ENCODE measurements at places on chromosomes 12 and 14.
A peak's percentile ranks its signal among the peaks of the same experiment; 100 is the strongest.

GRCh38 chr12:94230357-94230905 is 82.1 kb downstream of the PLXNC1 start:
- no peaks in the 10 kb centered on the region for H3K4me1 ChIP-seq
- no peak overlapping the region for H3K27ac ChIP-seq
- H3K36me3 ChIP-seq: no peaks in the 10 kb centered on the region
- no peak for DNase-seq

GRCh38 chr12:96364092-96364700 is 36.0 kb downstream of the CDK17 start:
- H3K27me3 ChIP-seq: no peaks in the 10 kb centered on the region
- no peak overlapping the region for H3K27ac ChIP-seq
- H3K4me1 ChIP-seq: peaks cover 43% of the 10 kb centered on the region
- no peaks in the 10 kb centered on the region for H3K36me3 ChIP-seq
- H3K4me3 ChIP-seq: no peak overlapping the region
- no peak for DNase-seq

DNA sequence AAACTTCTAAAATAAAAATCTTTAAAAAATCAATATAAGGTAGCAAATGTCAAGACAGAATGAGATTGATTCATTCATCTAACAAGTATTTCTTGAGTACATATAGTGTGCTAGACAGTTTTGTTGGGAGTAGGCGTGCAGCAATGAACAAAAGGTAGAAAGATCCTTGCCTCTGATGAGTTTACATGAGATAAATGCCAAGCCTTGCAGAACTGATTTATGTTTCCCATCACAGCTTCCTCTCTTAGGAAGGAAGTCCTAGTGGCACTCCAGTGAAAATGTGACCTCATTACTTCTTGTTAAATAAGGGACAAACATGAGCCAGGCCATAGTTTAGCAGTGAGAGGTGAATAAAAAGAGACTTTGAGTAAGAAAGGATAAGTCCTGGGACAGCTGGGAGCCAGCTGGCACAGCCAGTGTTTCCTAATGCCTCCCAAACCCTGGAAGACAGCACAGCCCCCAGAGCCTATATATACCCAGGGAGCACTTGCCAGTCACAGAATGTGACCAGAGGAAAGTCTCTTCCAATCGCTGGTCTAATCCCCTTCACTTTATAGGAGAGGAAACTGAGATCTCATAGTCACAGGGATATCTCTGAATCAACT is 4.7 kb upstream of the COCH start:
- no peak overlapping the region for H3K4me3 ChIP-seq
- H3K27ac ChIP-seq: no peak overlapping the region
- H3K4me1 ChIP-seq: no peaks in the 10 kb centered on the region
- peaks cover 2% of the 10 kb centered on the region for H3K27me3 ChIP-seq
- DNase-seq: no peak

- no peaks in the 10 kb centered on the region for H3K4me1 ChIP-seq
- no peaks in the 10 kb centered on the region for H3K27me3 ChIP-seq
- no peak for DNase-seq
- H3K36me3 ChIP-seq: no peaks in the 10 kb centered on the region
- H3K27ac ChIP-seq: no peak overlapping the region
- no peak overlapping the region for H3K4me3 ChIP-seq
These were observed 543.9 kb upstream of the LRFN5 start for GRCh38 chr14:41062826-41063225.

GRCh38 chr12:121059031-121059898 is 20.2 kb upstream of the OASL start:
- H3K4me3 ChIP-seq: no peak overlapping the region
- H3K27me3 ChIP-seq: no peaks in the 10 kb centered on the region
- H3K36me3 ChIP-seq: no peaks in the 10 kb centered on the region
- no peak overlapping the region for H3K27ac ChIP-seq

DNA sequence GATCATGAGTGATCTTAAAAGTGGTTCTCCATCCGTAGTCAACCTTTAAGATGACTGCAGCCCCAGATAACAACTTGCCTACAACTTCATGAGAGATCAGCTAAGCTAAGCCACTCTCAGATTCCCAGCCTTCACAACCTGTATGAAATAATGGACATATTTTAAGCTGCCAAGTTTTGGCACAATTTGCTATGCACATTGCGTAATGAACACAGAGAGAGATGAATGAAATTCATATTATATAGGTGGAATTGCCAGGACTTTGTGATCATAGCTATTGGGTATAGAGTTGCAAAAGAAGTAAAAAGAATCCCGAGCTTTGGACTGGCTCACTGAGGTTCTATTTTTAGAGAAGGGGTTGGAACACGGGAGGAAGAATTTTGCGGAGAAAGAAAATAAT is 59.1 kb upstream of the EGLN3 start:
- no peak overlapping the region for H3K27ac ChIP-seq
- H3K36me3 ChIP-seq: no peaks in the 10 kb centered on the region
- no peaks in the 10 kb centered on the region for H3K4me1 ChIP-seq
- no peak overlapping the region for H3K4me3 ChIP-seq
- DNase-seq: no peak

GRCh38 chr12:57175428-57176138 is 28.2 kb upstream of the LRP1-AS start:
- no peaks in the 10 kb centered on the region for H3K4me1 ChIP-seq
- H3K4me3 ChIP-seq: no peak overlapping the region
- H3K36me3 ChIP-seq: peaks cover 82% of the 10 kb centered on the region
- H3K27me3 ChIP-seq: no peaks in the 10 kb centered on the region
- peak; percentile 84 for DNase-seq

GRCh38 chr14:88599761-88600439 is 37.1 kb downstream of the ZC3H14 start:
- H3K27me3 ChIP-seq: no peaks in the 10 kb centered on the region
- peaks cover 77% of the 10 kb centered on the region for H3K36me3 ChIP-seq
- DNase-seq: no peak
- no peak overlapping the region for H3K27ac ChIP-seq
- no peak overlapping the region for H3K4me3 ChIP-seq

DNA sequence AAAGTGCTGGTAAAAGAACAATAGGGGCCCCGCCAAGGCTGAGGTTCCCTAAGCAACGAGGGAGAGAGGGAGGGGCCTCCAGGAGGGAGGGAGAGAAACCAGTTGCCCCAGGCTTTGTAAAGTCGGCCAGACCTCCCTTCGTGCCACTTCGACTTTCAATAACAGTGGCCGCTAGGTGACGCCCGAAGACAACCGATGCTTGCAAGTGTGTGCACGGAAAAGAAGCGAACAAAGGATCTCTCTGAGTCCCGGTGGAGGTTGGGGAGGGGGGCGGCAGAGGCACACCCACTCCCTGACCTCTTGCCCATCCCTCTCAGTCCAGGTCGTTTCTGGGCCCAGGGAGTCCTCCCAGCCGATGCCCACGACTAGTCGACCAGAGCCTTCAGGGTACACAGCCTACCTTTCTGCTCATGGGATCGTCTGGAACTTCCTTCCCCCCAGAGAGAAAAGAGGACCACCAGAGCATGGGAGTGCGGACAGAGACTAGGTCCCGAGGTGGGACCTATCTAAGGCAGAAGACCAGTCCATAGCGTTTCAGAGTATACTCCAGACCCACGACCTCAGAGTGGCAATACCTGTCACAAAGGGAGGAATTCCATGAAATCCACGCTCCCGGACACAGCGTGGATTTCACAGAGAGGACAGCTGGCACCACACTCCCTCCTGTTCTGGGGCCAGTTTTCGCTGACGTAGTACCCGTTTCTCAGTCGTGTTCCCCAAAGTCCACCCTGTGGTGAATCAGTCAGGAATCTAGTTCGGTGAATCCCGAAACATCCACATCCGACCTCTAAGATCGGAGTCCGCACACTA is 262.7 kb upstream of the ALG10B start:
- no peaks in the 10 kb centered on the region for H3K4me1 ChIP-seq
- H3K36me3 ChIP-seq: no peaks in the 10 kb centered on the region
- H3K27me3 ChIP-seq: no peaks in the 10 kb centered on the region
- no peak overlapping the region for H3K4me3 ChIP-seq
- no peak for DNase-seq
- no peak overlapping the region for H3K27ac ChIP-seq

- no peaks in the 10 kb centered on the region for H3K36me3 ChIP-seq
- no peak for DNase-seq
- H3K4me1 ChIP-seq: peaks cover 11% of the 10 kb centered on the region
- no peaks in the 10 kb centered on the region for H3K27me3 ChIP-seq
These were observed 15.8 kb upstream of the KRT7 start for GRCh38 chr12:52217223-52217622.

GRCh38 chr14:96624661-96625425 is 122.7 kb downstream of the PAPOLA start:
- H3K36me3 ChIP-seq: no peaks in the 10 kb centered on the region
- no peaks in the 10 kb centered on the region for H3K27me3 ChIP-seq
- no peak for DNase-seq
- H3K27ac ChIP-seq: no peak overlapping the region

GRCh38 chr14:76708028-76708427 is 53.2 kb upstream of the VASH1 start:
- no peaks in the 10 kb centered on the region for H3K4me1 ChIP-seq
- H3K27me3 ChIP-seq: no peaks in the 10 kb centered on the region
- H3K36me3 ChIP-seq: peaks cover 7% of the 10 kb centered on the region
- H3K4me3 ChIP-seq: no peak overlapping the region
- no peak overlapping the region for H3K27ac ChIP-seq

- no peak overlapping the region for H3K27ac ChIP-seq
- no peaks in the 10 kb centered on the region for H3K36me3 ChIP-seq
- H3K27me3 ChIP-seq: no peaks in the 10 kb centered on the region
- H3K4me3 ChIP-seq: no peak overlapping the region
These were observed 193.3 kb downstream of the ANO4 start for GRCh38 chr12:100987552-100988521.

DNA sequence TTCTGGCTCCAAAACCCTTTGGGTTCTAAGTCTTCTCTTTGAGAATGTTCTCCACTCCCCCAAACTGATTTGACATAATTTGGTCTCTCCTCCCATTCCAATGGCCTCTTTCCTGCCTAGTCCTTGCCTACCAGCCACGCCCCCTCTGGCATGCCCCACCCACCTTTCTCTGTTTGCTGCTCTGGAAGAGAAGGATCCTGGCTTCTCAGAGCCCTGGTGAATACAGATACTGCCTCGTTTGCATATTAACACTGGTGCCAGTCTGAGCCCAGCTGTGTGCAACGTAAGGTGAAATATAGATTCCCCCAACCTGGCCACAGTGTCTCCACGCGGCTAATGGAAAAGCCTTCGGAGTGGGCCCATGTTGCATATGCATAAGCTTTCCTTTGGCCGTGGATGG is 79.7 kb downstream of the PAPOLA start:
- H3K27ac ChIP-seq: no peak overlapping the region
- H3K36me3 ChIP-seq: no peaks in the 10 kb centered on the region
- no peak for DNase-seq
- H3K4me3 ChIP-seq: no peak overlapping the region
- no peaks in the 10 kb centered on the region for H3K27me3 ChIP-seq
- H3K4me1 ChIP-seq: no peaks in the 10 kb centered on the region

DNA sequence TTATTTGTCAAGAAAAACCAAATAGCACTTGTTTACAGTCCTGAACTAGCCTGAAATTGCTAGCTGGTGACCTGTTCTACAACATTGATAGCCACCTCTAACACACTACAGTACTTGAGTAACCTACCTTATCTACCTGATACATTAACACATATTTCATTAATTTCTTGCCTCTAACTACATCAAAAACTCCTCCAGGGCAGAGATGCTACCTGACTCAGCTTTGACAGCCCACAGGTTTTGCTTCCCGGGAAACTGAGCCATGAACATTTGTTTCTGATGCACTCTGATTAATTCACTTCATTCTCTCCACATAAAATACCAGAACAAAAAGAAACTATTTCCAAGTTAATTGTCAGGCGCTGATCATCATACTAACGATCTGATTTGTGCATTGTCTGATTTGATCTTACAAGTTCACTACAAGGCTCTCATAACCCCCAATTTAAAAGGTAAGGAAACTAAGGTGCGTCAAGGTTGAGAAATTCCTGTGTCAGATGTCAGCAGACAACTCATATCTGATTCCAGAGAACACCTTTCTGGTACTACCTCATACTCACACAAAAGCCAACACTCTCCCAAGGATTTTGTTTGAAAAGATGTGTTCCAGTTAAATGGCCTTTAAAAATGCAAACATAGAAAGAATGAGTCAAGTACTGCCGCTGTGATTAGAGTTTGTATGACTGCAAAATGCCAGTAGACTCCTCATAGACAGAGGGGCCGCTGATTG is 768.7 kb downstream of the BCL11B start:
- no peak overlapping the region for H3K27ac ChIP-seq
- no peak overlapping the region for H3K4me3 ChIP-seq
- no peaks in the 10 kb centered on the region for H3K36me3 ChIP-seq
- no peaks in the 10 kb centered on the region for H3K27me3 ChIP-seq

- no peak overlapping the region for H3K4me3 ChIP-seq
- H3K36me3 ChIP-seq: no peaks in the 10 kb centered on the region
- H3K4me1 ChIP-seq: no peaks in the 10 kb centered on the region
- no peaks in the 10 kb centered on the region for H3K27me3 ChIP-seq
- no peak overlapping the region for H3K27ac ChIP-seq
- no peak for DNase-seq
These were observed 8.8 kb downstream of the BDKRB1 start for GRCh38 chr14:96264853-96265252.

- no peak for DNase-seq
- H3K4me1 ChIP-seq: no peaks in the 10 kb centered on the region
- H3K4me3 ChIP-seq: no peak overlapping the region
- no peaks in the 10 kb centered on the region for H3K36me3 ChIP-seq
These were observed 53.6 kb downstream of the AKAP6 start for GRCh38 chr14:32382704-32383103.

GRCh38 chr12:128661226-128661569 is 162.6 kb downstream of the SLC15A4 start:
- H3K27ac ChIP-seq: no peak overlapping the region
- no peak for DNase-seq
- H3K4me3 ChIP-seq: no peak overlapping the region
- H3K4me1 ChIP-seq: no peaks in the 10 kb centered on the region
- no peaks in the 10 kb centered on the region for H3K36me3 ChIP-seq

DNA sequence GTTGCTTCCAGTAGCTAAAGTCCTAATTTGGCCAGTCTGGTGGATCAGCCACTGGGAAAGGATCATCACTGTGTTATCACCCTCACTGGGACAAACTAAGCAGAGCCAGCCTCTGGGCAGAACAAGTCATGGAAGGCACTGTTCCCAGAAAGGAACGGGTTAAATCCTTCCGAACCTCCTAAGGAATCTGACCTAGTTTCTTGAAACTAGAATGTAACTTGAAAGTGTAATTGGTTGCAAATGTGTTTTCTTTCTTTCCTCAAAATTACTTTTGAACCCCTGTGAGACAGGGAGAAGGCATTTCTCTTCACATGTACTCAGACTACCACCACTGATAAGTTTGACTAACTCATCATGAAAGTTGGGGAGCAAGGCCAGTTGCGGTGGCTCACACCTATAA is 18.7 kb upstream of the KICS2 start:
- no peak for DNase-seq
- H3K27me3 ChIP-seq: no peaks in the 10 kb centered on the region
- no peak overlapping the region for H3K27ac ChIP-seq
- H3K36me3 ChIP-seq: no peaks in the 10 kb centered on the region
- no peaks in the 10 kb centered on the region for H3K4me1 ChIP-seq

DNA sequence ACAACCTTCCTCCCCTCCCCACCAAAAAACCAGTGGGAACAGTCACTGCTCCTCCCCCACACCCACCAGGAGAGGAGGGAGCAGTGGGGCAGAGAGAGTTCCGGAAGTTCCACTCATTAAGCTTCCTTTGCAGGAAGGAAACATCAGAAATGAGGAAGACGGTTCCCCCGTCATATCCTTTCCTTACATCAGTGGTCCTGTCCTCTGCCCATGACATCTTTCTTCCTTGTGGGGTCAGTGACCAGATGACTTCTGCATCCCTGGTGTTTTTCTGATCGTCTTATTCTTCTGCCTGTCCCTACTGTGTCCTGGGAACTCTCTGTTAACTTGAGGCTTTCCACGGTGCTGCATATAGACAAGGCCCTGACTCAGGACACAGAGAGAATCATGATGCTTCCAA is 40.8 kb upstream of the SPTLC2 start:
- H3K4me1 ChIP-seq: no peaks in the 10 kb centered on the region
- no peaks in the 10 kb centered on the region for H3K27me3 ChIP-seq
- H3K36me3 ChIP-seq: no peaks in the 10 kb centered on the region
- no peak overlapping the region for H3K4me3 ChIP-seq
- no peak for DNase-seq

Data from right atrium auricular region (tissue), 2 donors.